Epithelial cell of esophagus (primary cell): ENCODE measurements at places on chromosomes 1 and 21.

DNA sequence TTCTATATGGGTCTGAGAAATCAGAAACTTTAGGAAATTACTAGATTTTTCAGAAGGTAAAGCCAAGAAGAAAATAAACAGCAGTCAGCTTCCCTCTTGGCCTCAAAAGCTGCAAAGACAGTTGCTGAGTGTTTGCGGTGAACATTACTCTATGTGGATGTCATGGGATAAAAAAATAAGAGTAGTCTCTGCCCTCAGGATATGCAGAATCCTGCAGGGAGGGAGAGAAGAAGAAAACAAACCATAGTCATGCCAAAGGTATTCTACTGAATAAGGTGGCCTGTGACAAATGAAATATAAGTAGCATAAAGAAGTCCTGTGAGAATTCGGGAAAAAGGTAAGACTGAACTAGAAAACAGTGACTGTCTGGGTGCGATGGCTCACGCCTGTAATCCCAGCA lies 19.0 kb downstream of the YARS1 start:
- DNase-seq, result peak; percentile 82

- no peak for DNase-seq
These were observed 203.2 kb downstream of the C1orf94 start for GRCh38 chr1:34379911-34380310.

DNA sequence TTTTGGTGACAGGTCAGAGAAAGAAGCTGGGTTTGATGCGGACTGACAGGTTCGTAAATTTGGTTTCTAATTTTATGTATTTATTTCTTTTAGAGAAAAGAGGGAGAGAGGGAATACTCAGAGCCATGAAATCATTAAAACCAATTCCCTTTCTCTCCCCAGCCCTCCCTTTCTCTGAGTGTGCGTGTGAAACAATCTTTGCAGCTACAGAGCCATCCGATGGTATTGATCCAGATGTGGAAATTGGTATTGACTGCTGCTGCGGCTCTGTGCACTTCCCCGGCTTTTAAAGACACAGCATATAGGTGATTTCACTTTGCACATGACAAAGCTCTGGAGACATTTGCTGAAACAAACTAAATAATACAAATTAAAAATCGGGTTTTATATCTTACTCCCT lies 42.4 kb upstream of the PBX1 start:
- DNase-seq, result no peak

- peak; percentile 76 for DNase-seq
These were observed 35.4 kb downstream of the PTPRU start for GRCh38 chr1:29271724-29272123.

DNA sequence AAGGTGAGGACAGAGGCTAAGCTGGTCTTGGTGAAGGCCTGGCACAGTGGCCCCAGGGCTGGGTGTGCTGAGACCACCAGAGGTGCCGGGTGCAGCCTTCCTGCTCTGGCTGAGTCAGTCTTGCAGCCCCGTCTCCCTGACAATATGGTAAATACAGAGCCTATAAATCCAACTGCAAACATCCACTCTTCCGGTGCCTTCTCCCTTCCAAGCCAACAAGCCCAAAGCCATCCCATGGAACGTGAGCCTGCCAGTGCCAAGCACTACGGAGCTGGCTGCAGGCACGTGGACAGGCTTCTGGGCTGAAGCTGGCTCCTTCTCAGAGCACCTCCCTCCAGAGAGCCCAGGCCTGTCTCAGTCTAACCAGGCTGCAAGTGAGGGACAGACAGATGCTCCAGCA lies 70.0 kb downstream of the TRABD2B start:
- DNase-seq, result peak; percentile 43

DNA sequence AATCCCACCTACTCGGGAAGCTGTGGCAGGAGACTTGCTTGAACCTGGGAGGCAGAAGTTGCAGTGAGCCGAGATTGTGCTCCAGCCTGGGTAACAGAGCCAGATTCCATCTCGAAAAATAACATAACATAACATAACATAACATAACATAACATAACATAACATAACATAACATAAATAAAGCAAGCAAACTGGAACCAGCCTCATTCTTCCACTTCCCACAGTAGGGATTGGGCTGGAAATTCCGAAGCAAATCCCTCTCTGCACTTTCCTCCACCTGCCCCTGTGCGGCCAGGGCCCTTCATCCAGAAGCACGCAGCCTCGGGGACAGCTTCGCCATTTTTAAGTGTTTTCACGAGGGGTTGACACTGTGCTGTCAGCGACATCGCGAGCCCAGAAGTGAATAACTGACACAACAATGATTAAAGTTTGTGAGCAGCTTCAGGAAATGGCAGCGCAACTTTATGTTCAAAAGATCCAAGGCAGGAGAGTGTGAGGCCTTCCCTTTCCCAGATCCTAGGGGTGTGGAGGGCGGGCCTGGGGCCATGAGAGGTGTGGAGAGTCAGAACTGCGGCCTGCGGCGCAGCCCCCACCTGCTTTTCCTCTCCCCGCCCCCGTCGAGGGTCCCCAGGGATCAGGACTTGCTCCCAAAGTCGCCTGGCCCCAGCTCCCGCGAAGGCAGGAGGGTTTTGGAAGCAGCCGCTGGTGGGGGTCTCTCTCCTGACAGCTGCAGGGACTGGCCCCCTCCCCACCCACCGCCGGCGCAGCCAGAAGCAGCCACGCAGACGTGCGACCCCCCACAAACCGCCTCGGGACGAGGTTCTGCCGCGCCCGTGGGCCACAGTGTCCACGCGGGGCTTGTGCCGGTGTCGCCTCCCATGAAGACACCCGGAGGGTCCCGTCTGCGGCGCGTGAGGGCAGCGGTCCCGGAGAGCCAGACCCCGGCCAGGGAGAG lies 651 bp upstream of the GABRD start:
- no peak for DNase-seq

GRCh38 chr1:170291516-170291915 lies 145.8 kb downstream of the NTMT2 start:
- no peak for DNase-seq

GRCh38 chr1:230735447-230735846 lies 11.7 kb upstream of the CAPN9 start:
- DNase-seq, result peak; percentile 32

- DNase-seq, result peak; percentile 84
These were observed 2.7 kb upstream of the PSMD4 start for GRCh38 chr1:151251656-151252470.

GRCh38 chr1:10754568-10755329 lies 41.7 kb downstream of the CASZ1 start:
- DNase-seq, result no peak

DNA sequence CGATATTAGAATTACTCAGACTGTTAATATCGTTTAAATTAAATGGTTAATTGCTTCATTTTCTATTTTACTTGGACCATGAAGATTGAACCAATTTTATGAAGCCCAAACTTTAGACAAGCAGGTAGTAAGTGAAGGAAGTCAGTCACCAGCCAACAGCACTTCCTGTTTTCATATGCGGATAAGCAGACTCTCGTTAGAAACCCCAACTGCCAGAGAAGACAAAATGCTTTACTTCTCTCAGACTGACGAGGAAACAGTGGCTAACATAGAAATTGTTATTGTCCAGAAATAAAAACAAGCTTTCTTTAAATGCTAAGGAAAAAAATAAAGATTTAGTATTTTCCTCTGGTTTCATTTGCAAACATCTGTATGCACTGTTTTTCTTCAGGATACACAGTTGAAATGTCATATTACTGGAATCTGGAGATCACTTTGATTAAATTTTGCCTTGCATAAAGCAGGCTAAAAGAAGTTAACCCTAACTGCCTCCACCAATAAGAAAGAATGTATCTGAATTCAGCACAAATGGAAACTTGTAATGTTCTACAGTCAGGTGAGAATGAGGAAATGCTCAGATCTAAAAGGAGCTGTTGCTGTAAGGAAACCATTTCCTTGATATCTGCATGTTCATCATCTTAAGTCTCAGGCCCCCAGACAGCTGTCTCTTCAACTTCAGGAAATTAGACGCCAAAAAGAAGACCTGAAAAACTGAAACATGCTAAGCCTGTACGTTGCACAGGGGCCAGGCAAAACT lies 129.8 kb upstream of the SAMSN1 start:
- no peak for DNase-seq

DNA sequence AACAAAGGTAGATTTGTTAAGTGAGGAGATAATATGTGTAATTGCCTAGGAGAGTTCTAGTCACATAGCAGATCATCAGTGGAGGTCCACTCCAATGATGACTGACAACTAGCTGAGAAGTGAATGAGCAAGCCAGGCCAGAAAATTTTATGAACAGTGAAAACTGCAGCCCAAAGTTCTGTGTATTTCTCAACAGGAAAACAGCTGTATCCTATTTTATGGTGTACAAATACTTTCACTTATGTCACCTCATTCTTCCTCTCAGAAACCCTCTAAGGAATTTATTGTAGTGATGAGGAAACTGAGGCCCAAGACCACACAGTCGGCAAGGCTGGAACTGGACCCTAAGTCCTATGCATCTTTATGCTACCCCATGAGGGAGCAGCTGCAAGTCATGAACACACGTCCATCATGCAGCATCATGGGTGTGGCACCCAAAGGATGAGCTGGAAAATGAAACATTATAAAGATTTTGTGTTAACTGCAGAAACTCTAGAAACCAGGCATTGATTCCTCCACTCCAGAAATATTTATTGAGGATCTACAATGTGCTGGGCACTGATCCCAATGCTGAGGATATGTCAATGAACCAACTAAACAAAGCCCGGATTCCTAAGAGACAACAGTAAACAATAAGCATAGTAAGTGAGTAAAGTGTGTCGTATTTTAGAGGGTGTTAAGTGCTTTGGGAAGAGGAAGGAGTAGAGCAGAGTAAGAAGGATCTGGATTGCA lies 99.5 kb upstream of the DUSP10 start:
- DNase-seq, result no peak

DNA sequence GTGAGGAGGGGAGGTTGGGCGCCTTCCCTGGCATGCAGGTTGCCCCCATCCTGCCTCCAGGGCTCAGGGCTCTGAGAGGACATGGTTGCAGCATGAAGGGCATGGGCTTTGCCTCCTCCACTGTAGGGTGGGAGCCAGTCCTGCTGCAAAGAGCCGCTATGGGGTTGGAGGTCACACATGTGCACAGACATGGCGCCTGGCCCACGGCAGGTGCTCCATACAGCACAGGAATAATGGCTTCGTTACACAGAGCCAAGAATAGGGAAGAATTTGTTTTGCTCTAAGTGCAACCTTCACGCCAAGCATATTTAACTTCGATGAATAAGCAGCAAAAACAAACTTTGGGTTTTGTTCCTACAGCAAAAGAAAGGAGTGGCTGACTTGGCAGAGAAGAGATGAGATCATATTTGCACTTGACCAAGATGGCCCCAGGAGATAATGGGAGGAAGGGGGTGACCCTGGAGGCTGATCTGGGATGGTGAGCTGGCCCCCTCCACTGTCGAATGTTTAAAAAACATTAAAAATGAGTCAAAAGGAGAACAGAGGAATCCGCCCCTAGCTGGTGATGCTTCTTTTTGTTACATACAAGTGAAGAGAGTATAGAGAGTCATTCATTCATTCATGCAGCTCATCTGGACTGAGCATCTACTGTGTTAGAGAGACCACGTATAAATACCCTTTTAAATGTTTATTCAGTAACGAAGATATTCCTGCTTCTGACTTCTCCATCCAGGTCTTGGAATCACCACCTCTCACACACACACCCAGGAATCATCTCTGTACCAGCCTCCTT lies 12.4 kb upstream of the C2CD2 start:
- peak; percentile 35 for DNase-seq

- peak; percentile 58 for DNase-seq
These were observed 29.4 kb upstream of the CD101 start for GRCh38 chr1:116971965-116972673.

- no peak for DNase-seq
These were observed 8.2 kb upstream of the PLEKHA6 start for GRCh38 chr1:204367956-204368355.

DNA sequence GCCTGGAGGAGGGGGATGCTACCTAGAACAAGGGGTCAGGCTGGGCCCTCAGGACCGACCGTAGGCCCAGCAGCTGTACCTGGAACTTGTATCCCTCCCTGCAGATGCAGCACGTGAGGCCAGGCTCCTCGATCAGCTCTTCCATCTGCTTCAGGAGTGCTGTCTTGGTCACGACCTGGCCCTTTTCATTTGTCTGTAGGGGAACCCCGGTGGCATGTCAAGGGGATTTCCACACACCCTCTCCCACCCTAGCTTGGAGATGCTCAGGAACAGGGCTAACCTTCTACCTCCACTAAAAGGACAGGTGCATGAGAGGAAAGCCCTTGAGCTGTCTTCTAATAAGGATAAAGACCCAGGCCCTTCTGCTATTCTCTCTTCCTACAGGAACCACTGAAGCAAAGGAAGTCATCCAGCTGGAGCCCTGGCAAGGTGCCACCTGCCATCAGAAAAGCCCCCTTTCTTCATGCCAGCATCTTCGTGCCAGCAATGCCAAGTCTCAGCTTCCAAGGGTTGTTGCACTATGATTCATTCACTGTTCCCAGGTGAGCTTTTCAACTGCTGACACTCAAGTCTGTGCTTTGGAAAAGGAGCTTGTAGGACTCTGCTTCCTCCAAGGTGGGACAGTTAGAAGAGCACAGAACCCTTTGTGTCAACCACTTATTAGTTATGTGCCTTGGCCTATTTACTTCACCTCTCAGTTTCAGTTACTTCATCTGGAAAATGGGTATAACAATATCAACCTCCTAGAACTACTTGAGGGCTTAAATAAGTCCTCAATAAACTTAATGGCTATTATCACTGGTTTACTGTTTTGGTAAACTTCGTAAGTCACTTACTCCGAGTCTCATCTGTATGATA lies 122.1 kb downstream of the UBR4 start:
- DNase-seq, result no peak

GRCh38 chr1:203051841-203052324 lies 25.6 kb downstream of the PPFIA4 start:
- no peak for DNase-seq

DNA sequence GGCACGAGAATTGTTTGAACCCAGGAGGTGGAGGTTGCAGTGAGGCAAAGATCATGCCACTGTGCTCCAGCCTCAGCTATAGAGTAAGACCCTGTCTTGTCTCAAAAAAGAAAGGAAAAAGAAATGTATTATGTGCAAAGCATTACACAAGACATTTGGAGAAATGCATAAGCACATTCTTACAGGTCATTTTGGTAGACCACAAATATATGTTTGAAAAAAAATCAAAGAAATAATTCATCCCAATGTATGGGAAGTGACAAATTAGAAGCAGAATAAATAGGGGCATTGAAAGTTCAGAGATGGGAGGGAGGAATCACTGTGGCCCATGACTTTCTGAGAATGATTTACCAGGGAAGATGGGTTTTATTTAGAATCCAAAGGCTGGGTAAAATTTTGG lies 283.5 kb upstream of the ADAMTS5 start:
- DNase-seq, result no peak

GRCh38 chr1:214997685-214998084 lies 84.9 kb upstream of the KCNK2 start:
- DNase-seq, result no peak
